HFF-Myc (cell line): ENCODE measurements at places on chromosomes 1 and 21.

- no peak for DNase-seq
Observed at GRCh38 chr1:193593147-193593885, 406.9 kb upstream of the B3GALT2 start.

- no peak for DNase-seq
Observed at GRCh38 chr1:29210278-29211085, 20.3 kb downstream of the MECR start.

DNA sequence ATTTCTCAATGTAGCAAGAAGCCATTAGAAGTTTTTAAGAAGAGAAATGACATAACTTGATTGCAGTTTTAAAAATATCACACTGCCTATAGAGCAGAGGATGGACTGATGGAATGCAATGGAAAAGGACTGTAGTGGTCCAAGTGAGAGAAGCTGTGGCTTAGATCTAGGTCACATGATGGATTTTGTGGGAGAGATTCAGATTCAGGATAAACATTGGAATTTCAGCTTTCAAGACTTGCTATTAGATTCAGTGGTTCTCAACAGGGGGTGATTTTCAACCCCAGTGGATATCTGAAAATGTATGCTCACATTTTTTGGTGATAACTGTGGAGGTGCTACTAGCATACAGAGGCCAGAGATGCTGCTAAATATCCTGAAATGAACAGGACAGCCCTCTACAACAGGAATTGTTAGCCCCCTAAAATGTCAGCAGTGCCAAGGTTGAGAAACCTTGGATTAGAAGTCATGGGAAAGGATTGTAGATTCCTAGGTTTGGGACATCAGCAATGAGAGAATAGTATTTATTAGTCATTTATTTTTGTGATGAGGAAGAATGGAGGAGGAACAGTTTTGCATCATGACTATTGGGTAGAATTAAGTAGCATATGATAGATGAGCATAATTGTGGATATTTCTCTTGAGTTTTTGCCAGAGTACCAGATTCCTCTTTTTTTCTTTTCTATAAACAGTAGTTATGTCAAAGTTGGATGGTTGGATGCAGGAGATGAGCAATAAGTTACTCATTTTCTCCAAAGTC is 30.1 kb upstream of the KCNK2 start:
- DNase-seq: no peak

GRCh38 chr1:181090641-181091126 is 2.2 kb downstream of the IER5 start:
- no peak for DNase-seq

DNA sequence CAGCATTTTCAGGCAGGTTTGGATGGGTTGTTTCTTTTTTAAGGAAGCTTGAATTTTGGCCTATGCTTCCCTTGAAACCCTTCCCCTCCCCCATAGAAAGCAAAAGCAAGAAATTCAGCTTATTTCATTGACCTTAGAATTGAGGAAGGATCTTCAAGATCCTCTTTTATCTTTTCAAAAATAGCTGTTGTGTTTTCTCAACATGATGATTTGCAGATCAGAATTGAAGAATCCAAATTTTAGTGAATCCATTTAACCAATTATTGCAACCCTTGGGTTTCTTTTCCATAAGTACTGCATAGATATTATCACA is 73.7 kb downstream of the LRRC8C start:
- DNase-seq: no peak

DNA sequence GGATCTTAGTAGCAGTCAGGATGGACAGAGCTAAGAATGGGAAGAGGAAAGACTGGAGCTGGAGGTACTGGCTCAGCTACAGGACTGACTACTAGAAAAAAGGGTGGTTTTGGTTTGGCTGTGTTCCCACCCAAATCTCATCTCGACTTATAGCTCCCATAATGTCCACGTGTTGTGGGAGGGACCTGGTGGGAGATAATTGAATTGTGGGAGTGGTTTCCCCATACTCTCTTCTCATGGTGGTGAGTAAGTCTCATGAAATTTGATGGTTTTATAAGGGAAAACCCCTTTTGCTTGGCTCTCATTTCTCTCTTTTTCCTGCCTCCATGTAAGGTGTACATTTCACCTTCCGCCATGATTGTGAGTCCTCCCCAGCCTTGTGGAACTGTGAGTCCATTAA is 466.5 kb upstream of the DEPDC1 start:
- DNase-seq: no peak

GRCh38 chr1:55005351-55006140 is 6.8 kb downstream of the BSND start:
- no peak for DNase-seq

DNA sequence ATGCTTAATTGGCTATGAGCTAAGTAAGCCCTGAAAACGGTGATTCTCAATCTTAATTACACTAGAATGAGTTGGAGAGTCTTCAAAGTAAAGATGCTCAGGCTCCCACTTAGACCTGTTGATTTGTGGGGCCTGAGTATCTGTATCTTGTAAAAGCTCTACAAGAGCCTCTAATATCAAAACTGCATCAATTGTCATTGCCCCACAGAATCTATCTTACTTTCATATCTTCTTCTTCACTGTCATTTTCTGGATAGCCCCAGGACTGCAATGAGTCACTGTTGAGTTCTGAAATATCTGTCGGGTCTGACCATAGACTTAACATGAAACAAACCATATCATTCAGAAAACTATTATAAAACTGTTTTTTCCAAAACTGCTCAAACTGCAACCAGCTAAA is 102.8 kb upstream of the SERTAD4 start:
- no peak for DNase-seq

- DNase-seq: no peak
Observed at GRCh38 chr1:156246241-156246780, 1.5 kb downstream of the PAQR6 start.

DNA sequence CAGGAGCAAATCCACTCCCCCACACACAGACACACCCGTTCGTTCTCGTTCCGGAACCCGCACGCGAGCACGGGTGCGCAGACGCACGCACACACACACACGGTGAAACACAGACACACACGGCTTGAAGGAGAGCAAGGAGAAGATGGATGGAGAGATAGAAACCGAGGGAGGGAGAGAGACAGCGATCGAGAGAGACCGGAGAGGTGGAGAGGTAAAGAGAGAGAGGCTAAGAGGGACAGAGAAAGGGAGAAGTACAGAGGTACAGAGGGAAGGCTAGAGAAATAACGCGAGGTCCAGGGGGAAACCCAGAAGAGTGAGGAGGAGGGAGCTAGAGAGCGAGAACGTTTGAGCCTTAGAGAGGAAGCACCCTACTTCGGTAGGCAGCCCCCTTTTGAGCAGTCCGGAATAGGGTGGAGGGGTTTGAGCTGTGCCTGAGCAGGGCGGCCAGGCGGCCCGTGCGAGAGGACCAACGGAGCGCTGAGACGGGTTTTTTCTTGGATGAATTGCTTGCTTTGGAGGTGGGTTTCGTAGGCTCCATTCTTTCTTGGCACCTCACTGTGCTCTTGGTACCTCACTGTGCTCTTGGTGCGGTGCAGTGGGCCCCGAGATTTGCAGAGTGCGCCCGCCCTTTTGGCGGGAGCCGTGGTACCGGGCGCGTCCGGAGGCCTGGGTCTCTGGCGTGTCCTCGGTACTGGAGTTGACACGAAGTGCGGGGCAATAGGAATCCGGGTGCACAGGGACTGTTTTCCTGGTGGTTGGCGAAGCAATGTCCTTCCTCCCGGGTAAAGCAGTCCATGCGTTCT is 88.4 kb upstream of the RHOU start:
- peak; percentile 17 for DNase-seq

GRCh38 chr1:9500756-9501754 is 38.2 kb upstream of the SLC25A33 start:
- DNase-seq: no peak

GRCh38 chr1:21322681-21323016 is 32.4 kb upstream of the ECE1 start:
- no peak for DNase-seq

- no peak for DNase-seq
Observed at GRCh38 chr1:51648180-51649109, 31.6 kb downstream of the OSBPL9 start.

GRCh38 chr1:183982172-183982963 is 55.2 kb downstream of the COLGALT2 start:
- no peak for DNase-seq

GRCh38 chr1:3352299-3352951 is 102.0 kb upstream of the ARHGEF16 start:
- DNase-seq: no peak

DNA sequence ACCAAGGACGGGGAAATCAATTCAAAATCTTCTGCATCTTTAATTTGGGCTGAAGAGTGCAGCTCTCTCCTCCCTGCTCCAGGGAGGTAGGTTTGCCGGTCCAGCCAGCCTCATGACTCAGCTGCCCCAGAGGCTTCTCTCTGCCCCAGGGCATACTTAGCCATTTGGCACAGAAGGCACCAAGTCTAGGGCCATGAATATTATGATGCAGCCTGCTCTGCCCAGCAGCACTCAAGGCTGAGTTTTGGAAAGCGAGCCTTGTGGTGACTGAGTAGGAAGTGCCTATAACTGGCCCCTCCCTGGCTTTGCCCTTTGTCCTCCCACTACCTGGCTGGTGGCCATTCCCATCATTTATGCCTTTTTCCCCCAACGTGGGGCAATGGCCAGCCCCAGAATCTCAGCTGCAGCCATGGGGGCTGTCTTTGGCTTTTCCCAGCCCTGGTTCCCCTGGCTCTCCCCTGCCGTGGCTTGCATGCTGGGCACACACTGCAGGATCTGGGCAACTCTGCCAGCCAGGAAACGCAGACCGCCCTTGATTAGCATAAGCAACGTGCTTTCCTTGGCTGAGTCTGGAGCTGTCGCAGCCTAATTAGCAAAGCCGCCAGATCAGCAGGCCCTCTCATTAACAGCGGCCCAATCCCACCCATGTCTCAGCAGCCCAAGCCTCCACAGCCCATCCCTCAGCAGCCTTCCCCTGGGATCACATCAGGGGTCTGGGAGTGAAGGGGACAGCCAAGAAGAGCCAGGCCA is 258.6 kb upstream of the TMEM51 start:
- no peak for DNase-seq

DNA sequence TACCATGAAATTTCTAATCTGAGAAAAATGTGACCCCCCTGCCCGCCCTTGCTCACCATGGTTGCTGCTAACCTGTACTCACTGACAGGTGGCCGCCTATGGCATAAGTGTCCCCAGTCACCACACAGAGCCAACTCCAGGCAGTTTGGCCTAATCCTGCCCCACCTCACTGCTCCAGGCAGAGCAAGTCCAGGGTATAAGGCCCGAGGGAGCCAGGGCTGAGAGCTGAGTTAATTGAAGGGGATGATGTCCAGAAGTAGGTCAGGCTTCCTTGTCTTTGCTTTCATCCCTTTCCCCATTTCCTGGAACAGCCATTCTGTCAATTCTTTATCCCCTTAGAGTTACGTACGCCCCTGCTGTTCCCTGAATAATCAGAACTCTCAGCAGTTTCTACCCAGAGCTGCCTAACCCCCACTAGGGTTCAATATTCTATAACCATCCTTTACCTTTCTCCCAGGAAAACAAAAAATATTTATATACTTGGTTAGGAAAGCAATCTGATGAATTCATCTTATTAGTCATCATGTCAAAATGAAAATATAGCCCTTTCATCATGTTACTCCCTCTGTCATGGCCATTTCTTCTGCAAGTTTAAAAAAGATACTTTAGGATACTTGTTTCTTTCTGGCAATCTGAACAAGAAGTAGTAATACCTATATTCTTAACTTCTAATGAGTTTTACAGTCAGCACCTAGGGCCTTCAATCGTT is 29.4 kb upstream of the CD101 start:
- no peak for DNase-seq

DNA sequence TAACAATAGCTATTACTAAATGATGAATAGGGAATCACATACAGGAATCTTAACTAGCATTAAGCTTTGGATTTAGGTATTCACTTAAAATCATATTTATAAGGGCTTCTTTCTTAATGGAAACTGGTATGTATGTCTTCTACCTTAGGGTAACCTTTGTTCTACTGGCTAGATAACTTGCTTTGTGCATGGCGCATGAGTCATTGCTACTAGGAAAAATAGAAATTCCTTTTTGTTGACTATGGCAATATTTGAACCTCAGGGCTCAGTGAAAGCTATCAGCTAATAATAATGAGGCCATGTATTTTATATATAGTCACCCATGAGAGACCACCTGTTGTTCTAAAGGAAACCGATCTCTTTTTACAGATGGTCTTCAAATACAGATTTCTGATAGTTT is 72.5 kb downstream of the RPS6KC1 start:
- DNase-seq: peak; percentile 5

- DNase-seq: no peak
Observed at GRCh38 chr1:24206083-24206464, 19.0 kb upstream of the IFNLR1 start.

DNA sequence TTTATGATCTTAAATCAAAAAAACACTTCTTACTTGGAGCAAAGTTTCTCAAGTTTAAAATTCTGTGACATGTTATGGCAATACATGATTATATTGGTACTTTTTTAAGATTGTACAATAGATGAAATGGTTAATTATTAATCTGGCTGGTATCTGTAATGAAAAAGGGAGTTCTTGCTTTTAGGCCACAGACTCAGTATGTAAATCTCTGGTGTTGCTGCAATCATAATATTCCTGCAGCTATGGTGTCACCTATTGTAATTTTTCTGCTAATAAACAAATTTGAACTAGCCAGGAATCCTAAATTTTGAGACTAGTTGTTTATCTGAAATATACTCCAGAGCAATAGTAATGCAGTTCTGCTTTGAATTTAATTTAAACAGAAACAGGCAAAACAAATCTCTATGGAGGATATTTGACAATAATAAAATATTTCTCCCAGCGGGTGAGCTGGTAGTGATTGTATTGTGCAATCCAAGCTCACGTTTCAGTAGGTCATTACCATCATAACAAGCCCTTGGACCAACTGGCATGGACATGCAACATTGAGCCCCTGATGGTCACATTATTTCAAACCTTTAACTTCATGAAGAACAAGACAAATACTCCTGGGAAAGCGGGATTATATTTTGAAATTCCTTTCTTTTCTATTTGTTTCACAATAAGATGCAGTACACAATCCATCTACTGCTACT is 77.2 kb upstream of the USH2A start:
- no peak for DNase-seq

DNA sequence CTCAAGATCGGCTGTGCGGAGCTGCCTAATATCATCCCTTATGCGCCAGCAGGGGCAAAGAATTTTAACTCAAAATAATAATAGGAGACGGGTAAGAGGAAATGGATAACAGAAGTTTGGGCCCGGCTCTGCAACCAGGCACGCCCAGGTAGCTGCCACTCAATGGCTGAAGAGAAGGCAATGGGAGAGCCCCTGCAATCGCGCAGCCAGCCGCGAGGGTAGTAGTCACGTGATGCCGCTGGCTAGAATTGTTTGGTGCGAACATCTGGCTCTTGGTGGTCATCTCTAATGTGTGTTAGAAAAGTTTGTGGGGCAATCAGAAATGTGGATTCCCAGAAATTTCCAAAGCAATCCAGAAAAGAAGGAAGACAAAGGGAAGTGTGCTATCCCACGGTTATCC is 12.3 kb downstream of the BARHL2 start:
- no peak for DNase-seq

- DNase-seq: peak; percentile 70
Observed at GRCh38 chr1:161792740-161793139, 26.6 kb downstream of the ATF6 start.
